Cortex of kidney (tissue), 1 donor: ENCODE measurements at places on chromosomes 13 and 19.

DNA sequence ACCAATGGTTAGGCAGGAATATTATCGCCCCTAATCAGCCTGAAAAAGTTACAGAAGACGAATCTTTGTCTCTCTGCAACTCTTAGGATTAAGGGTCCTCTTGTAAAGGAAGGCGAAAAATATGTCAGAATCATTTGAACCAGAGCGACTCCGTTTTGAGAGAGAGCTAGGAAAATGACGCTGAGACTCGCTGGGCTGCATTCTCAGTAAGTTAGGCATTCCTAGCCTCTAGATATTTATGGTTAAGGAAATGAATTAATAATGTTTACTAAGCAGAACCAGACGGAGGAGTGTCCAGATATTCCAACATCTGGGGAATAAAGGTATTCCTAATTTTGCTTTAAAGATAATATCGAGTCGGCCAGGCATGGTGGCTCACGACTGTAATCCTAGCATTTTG is 755 bp upstream of the ZNF726 start:
- DNase-seq = no peak

GRCh38 chr19:39941151-39941550 is 6.7 kb upstream of the FCGBP start:
- no peak for DNase-seq

GRCh38 chr19:35973487-35973886 is 21.5 kb upstream of the SDHAF1 start:
- DNase-seq = no peak

DNA sequence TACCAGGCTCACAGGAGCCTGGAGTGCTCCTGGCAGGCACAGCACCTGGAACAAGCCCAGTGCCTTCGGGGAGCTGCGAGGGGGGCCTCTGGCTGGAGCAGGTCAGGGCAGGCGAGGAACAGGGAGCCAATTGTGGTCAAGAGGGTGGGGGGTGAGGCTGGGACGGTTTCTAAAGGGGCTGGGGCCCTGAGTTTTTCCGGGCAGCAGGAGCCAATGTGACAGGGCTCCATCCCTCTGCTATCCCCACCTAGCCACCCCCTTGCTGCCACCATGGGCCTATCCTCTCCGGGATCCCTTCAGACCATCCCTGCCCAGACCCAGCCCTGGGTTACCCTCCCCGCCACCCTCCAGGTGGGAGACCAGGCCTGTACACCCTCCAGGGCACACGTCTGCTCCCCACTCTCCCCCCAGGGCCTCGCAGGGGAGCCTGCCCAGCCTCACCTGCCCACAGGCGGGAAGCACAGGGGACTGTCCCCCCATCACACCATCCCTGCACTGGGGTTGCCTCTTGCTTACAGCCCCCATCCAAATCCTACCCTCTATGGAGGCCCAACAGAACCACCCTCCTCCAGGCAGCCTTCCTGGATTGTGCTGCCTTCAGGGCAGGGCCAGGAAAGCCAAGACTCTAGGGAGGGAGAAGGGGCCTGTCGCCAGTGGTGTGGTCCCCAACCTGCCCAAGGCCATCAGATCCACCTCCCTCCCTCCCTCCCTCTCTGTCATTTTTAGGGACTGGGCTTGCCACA is 121.0 kb downstream of the URI1 start:
- no peak for DNase-seq

DNA sequence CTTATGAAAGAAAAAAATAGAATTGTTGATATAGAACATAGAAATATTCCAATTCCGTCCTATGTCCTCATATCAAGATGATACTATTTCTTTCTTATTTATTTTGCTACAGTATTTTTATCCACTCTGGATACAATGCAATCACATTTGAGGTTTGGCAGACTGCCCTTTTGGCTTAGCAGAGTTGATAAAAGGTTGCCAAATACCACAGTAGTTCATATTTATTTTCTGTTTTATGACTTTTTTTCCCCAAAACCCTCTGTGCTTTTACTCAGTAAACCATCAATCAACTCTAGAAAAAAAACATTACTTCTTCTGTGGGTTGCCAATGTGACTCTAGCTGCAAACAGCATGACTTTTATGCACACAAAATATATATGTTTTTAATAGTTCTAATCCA is 424.5 kb downstream of the PCDH9 start:
- no peak for DNase-seq

- no peak for DNase-seq
Observed at GRCh38 chr13:59744747-59745391, 418.9 kb downstream of the DIAPH3 start.

DNA sequence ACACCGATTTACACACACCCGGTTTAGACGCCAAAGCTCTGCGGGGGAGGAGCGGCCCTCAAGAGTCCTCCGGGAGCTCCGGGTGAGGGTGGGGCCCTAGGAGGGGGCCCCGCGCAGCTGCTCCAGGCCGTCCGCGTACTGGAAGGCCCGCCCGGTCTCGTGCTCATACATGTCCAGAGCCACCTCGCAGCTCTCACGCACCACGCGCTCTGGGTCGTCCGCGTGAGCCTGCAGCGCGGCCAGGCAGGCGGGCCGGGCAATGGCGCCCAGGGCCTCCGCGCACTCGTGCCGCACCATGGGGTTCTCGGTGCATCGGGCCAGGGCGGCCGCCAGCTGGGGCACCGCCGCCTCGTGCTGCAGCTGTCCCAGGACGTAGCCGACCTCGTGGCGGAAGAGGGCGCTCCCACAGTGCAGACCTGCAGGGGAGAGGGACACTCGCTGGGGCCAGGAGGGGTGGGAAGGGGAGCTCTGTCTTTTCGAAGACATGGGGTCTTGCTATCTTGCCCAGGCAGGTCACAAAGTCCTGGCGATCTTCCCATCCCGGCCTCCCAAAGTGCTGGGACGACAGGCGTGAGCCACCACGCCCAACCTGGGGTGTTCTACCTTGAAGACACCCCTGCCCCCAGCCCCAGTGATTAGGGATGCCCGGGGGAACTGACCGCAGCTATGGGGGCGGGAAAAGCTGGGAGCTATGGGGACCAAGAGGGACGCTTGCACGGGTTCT is 8.3 kb upstream of the SMIM44 start:
- no peak for DNase-seq

GRCh38 chr13:108070491-108070890 is 144.8 kb downstream of the LIG4 start:
- DNase-seq = no peak

GRCh38 chr19:15323496-15324235 is 8.7 kb downstream of the BRD4 start:
- DNase-seq = no peak

- no peak for DNase-seq
Observed at GRCh38 chr13:20945952-20946383, 43.4 kb upstream of the XPO4 start.

- no peak for DNase-seq
Observed at GRCh38 chr13:46663206-46664037, 110.5 kb downstream of the LRCH1 start.

GRCh38 chr19:6744381-6745301 is 5.2 kb downstream of the TRIP10 start:
- no peak for DNase-seq

DNA sequence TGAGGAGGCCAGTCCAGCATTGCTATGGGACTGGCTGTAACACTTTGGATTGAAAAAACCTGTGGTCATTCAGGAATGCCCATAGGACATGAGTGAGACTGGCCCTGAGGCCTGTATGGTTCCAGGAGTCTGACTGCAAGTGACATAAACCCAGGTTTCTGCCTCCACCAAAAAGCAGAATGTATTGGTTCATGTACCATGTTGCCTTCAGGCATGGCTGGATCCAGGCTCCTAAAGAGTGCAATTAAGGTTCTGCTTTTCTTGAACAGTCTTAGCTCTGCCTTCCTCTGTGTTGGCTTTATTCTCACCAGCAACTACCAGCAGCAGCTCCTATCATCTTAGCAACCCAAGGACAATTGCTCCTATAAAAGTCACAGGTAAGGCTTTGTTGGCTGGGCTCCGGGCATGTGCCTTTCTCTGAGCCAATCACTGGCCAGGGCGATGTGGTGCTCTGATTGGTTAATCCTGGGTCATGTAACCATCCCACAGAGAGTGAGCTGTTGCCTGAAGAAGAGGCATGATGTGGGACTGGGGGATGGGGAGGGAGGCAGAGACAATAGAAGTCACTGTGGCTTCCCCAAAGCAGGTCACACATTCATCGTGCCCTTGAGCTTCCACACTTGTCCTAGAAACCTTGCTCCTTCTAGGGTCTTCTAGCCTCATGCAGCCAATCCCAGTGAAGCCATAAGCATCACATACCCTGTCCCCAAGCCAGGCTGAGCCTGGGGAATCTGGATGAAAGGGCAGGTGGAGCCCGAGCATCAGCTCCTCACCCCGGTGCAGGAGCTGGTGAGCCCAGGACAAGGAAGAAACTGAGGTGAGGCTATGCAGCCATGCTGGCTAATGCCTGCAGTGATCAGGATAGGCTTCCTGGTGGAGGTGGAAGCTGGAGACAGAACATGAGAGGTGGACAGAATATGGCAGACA is 123.9 kb downstream of the URI1 start:
- DNase-seq = no peak

DNA sequence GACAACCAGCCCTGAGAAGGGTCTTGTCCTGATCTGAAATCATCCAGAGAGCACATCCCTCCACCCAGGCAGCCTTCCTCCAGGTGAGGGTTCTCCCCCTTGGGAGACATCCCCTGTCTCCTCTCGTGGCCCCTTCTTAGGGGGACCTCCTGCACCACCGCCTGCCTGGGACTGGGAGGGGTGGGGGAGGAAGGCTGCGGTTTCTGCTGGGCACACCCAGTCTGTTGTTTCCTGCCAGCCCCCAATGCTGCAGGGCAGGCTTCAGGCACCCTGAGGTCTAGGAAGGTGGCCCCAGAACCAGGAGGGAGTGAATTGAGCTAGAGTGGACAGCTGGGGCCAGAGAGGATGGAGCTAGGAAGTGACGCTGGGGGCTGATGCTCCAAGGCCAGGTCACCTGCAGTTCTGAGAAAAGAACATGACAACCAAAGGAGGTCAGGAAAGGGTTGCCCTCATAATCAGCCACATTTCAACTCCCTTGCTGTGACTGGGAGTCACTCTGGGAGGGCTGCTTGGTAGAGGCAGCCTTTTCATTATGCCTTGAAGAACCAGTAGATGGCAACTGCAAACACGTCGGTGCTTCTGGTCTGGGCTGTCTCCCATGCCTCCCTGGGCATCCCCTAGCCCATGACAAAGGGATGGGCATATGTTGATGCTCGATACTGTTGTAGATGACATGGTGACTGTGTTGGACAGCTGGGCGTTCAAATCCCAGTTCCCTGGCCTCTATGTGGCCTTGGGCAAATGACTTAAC is 1.4 kb downstream of the ARHGEF18 start:
- no peak for DNase-seq

- DNase-seq = no peak
Observed at GRCh38 chr13:82165396-82166174, 1716.7 kb downstream of the SLITRK1 start.

DNA sequence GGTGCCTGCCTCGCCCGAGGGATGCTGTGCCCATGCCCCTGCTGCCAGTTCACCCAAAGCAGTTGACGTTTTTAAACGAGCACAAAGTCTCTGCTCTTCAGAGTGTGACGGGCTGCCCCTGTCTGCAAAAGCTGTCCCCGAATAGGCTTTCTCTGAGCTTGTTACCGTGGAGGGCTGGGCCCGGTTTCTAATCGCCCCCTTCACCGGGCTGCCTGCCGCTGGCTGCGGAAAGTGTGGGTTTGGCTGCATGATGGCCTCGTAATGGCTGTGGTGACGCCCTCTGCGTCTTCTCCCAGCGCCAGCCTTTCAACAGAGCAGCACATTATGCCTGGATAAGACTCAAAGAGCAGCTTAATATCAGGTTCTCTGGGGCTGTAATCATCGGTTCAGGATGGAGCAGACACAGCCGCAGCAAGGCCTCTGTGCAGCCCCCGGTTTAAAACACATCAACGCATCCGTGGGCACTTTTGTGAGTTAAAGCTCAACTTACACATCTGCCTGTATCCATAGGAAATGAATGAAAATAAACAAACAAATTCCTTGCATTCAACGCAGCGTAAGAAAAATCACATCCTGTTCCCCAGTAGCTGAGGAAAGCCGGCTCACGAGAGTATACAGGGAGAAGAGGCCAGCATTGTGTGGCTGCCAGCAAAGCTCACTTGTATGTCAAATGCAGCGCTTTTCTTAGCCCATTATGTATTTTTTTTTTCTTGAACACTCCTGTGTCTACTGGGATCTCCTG is 166.4 kb upstream of the SOX1 start:
- DNase-seq = no peak

- DNase-seq = no peak
Observed at GRCh38 chr13:20460761-20461160, 64.9 kb downstream of the CRYL1 start.

DNA sequence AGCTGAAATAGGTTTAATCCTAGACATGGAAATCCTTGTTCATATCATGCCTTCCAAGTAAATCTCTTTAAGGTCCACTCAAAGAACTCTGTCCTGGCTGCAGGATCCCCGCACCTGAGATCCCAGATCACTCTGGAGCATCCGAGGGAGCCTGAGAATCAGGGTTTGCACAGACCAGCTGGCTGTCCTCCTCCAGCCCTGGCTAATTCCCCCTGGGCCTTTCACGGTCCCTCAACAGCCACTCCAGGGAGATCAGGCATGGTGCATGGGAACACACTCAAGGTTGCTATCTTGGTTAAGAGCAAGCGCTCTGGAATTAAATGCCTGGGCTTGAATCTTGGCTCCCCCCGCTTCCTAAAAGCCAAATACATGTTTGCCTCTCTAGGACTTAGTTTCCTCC is 130.8 kb downstream of the IRS2 start:
- DNase-seq = no peak

GRCh38 chr19:15992014-15992413 is 43.2 kb downstream of the OR10H4 start:
- no peak for DNase-seq

GRCh38 chr13:104534847-104535246 is 1468.6 kb upstream of the SLC10A2 start:
- DNase-seq = no peak

DNA sequence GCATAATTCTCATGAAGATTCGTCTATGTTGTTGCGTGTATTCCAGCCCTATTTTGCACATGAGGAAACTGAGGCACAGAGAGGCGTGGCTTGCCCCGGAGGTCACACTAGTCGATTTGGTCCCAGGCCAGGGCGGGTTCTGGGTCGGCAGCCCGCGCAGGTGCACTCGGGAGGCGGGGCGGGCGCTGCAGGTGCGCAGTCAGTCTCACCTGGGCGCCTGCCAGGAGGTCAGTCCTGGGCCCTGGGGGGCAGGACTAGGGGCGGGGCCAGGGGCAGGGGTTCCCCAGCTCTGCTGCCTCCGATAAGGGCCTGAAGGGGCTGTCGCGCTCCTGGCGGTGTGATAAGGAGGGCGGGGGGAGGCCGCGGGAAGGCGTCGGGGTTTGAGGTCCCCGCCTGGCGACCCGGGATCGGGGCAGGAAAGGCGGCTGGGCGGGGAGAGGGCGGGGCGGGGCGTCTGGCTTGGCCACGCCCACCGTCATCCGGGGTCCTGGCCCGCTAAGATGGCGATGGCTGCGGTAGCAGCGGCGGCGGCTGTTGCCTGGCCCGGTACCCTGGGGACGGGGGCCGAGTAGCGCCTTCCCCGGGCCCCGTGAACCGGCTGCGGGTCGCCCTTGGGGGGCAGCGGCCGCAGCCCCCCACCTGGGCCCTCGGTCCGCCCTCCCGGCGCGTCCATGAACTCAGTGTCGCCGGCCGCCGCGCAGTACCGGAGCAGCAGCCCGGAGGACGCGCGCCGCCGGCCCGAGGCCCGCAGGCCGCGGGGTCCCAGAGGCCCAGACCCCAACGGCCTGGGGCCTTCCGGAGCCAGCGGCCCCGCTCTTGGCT is at the start of gene ATG4D:
TSS of gene ATG4D (plus strand) at position 485 of the 822 bp plus-strand sequence. CDS start at position 672, 187 bp downstream.
- DNase-seq = no peak

GRCh38 chr13:98428256-98428966 is 148.5 kb downstream of the STK24 start:
- DNase-seq = no peak
